ENCODE measurements at places on chromosomes 12 and 14.

GRCh38 chr12:1796515-1797010, 23.8 kb upstream of the LRTM2 start:
- no peak for DNase-seq

DNA sequence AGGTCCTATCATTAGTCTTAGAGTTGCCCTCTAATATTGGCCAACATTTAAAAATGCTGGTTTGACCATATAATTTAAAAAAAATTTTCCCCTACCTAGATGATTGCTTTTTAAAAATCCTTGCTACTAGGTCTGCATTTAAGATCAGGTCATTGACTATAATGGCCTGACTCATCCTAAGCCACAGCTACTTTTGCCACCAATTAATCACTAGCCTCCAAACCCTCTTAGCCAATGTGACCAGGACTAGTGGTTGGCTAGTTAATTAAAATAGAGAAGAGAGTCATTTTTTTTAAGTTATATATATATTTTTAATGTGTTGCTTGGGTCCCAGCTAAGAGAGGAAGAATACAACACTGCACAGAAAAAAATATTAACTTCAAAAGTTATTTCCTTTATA, 57.5 kb downstream of the SOS2 start:
- DNase-seq, result no peak

DNA sequence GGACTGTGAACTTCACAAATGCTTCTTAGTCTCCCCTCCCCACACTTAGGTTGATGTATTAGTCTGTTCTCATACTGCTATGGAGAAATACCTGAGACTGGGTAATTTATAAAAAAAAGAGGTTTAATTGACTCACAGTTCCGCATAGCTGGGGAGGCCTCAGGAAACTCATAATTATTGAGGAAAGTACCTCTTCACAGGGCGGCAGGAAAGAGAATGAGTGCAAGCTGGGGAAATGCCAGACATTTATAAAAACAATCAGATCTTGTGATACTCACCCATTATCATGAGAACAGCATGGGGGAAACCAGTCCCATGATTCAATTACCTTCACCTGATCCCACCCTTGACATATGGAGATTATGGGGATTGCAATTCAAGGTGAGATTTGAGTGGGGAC, 178.8 kb downstream of the SLC38A4 start:
- DNase-seq, result no peak

GRCh38 chr14:57976701-57977100, 110.8 kb upstream of the SLC35F4 start:
- DNase-seq, result no peak

DNA sequence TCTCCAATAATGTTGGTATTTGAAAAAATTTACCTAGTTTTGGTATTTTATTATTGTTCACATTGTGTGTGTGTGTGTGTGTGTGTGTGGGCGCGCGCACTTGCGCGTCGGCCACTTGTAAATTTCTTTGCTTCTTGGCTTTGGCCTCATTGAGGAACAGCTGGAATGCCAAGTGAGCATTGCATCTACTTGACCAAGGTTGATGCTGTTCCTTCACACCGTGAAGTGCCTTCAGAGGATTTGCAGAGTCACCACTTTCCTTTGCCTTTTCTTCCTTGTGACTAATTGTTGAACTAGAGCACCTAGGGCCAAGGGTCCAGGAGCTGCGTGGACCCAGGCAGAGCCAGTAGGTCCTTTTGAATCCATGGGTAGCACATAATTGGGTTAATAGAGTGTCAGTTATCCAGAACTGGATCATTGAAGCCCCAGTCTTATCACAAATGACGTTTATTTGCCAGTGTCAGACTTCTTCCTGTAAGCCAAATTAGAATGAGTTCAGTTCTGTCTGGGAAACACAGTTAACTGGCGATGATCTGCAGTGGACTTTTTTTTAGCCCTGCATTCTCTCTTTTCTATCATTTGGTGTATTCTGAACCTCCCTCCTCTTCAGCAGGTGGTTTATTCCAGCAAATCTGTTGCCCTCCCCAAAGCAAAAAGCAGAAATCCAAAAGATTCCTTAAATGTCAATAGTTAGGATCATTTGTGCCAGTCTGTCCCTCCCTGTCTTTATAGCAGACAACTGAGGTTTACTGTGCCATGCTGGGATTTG, 2.6 kb downstream of the PPP2R5C start:
- no peak for DNase-seq

GRCh38 chr12:101018540-101018939, 191.5 kb downstream of the SLC5A8 start:
- peak; percentile 97 for DNase-seq

DNA sequence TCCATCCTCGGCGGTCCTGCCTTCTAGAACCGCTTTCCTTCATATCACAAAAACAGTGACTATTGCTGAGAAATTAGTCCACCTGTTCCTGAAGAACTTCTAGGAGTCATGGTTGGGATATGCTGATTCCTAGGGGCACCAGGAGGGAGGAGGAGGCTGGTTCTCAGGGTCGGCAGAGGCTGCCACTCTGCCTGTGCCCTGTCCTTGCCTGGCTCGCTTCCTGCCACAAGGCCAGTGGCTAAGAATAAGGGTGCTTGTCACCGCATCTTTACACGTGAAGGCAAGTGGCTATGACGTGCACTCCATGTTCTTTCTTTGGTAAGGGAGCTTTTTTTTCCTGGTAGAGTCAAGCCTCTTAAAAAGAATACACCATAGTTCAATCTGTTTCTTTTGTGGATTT, 18.7 kb upstream of the DGLUCY start:
- no peak for DNase-seq

DNA sequence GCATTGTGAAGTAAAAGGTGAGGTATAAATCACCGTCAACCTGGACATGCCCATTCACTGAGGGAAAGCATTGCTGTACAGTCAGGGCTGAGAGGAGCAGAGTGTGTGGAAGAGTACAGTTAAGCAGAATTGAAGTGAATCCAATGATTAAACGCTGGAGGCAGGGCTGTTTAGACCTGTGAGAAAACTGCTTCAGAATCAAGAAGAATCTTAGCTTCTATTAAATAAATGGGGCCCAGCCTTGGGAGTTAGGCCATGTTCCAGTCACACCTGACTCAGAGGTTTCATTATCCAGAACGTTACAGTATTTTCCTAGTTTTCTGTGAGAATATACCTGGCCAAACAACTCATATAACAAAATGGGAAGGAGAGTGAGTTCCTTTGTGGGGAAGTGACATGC, 86.9 kb downstream of the ATP23 start:
- DNase-seq, result no peak

DNA sequence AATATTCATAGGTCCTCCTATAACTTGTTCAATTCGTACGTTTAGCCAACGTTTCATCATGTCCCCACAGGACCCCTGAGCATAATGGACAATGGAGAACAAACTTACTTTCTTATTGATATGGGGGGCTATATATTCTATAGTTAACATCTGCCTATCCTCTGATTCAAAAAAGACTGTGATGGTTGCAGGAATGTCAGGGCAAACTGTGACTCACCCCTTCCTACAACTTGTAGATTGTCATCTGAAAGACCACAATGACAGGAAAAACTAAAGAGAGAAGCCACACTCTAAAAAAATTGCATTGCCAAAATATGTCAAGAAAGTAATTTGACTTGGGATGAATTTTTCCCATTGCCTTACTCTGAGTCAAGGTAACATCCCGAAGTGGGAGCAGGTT, 50.8 kb downstream of the CATSPERB start:
- DNase-seq, result no peak

DNA sequence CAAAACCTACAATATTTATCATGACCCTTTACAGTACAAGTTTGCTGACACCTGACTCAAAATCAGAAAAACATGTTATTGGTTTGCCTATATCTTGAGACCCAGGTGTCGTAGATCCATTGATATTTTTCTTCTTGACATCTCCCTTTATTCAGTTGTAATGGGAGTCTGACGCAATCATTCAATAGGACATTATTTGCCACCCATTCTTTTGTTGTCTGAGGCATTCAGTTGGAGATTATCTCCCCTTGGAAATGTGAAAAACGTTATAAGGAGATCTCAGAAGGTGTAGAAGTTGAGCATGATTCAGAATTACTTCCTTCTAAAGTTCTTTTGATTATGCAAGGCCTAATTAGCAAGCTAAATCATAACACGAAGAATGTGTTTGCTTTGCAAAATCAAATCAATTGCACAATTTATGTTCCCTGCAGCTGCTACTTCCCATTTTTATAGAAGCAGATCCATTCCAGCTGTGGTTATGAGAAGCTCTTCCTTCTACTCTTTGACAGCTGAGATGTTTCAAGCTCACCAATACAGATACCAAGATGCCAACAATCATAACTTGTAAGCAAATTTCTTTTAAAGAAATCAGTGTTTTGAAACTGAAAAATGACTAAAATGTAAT, 228.2 kb upstream of the SYT1 start:
- DNase-seq, result no peak

DNA sequence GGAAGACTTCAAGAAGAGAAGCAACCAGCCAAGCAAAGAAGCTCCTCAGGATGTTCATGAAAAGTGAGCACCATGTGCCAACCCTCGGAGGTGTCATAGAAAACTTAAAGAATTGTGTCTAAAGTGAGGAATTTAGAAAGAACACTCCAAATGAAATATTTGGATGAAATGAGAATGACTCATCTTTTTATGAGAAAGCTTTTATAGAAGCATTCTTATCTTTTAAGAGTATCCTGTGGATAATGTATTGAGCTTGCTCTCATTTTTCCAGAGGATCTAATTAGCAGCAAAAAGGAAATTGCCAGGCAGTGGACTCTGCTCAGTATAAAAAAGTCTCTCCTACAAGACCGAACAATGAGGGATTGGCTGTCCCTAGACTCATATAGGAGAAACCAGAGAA, 454.9 kb downstream of the LRIG3 start:
- DNase-seq, result no peak

- DNase-seq, result no peak
Observed at GRCh38 chr12:229441-230191, 15.7 kb upstream of the SLC6A12 start.

- DNase-seq, result no peak
Observed at GRCh38 chr14:99916091-99916383, 122.8 kb downstream of the EML1 start.

DNA sequence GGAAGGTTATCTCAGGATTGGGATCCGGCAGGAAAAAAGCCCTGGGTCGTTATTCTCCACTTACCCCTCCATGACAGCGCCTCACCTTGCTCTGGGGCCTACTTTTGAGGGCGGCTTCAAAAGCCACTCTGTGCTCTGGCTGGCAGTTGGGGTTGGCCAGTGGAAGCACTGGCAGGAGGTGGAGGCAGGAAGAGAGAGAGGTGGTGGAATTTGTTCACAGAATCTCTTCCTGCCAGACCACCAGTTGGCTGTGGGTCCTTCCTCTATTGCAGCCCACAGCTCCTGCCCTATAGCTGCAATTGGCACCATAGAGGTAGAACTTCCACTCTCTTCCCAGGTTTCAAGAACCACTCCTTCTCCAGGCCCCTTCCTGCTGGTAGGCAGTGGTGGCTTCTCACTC, 32.7 kb upstream of the SDR39U1 start:
- no peak for DNase-seq

- no peak for DNase-seq
Observed at GRCh38 chr12:57722716-57723629, 15.6 kb downstream of the AGAP2 start.

- no peak for DNase-seq
Observed at GRCh38 chr12:132711080-132711843, 620 bp downstream of the PGAM5 start.

- no peak for DNase-seq
Observed at GRCh38 chr12:96375170-96375569, 25.1 kb downstream of the CDK17 start.

GRCh38 chr12:42483521-42483790, 106.1 kb downstream of the PRICKLE1 start:
- DNase-seq, result no peak

- no peak for DNase-seq
Observed at GRCh38 chr14:55138091-55138490, 9.0 kb downstream of the LGALS3 start.

- DNase-seq, result no peak
Observed at GRCh38 chr12:47822401-47822800, 2.7 kb upstream of the HDAC7 start.

- no peak for DNase-seq
Observed at GRCh38 chr14:95549656-95550585, 15.1 kb downstream of the GLRX5 start.

DNA sequence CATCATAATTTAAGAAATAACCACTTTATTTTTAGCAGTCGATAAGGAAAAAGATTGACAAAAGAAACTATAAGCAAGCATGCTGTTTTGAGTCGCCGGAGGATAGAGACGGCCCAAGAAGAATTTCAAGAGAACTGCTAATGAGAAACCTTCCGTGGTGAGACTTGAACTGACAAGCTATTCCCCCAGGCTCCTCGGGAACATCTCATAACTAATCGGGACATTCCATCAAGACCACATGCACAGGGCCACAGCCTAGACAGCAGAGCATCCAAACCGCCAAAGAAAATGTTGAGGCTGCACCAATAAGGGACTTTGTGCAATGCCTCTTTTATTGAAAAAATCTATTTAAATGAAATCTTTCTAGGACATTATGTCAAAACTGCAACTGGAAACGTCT, 51.0 kb downstream of the YEATS4 start:
- DNase-seq, result no peak

DNA sequence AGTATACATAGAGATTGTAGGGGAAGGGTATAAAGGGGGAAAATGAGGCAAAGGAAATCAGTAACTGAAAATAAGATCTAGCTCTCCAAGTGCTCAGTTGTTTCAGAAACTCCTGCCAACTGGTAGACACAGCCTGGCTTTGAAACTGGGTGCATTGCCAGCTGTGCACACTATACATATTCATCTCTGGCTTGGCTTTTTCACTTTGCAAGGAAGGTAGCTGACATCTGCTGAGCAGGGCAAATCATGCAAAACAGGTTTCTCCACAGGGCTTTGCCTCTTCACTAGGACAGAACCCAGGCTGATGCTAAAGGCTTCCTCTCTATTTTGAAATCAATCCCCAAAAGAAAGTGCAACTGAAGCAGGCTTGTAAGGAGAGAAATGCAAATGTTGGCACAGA, 101.5 kb downstream of the HELB start:
- no peak for DNase-seq

DNA sequence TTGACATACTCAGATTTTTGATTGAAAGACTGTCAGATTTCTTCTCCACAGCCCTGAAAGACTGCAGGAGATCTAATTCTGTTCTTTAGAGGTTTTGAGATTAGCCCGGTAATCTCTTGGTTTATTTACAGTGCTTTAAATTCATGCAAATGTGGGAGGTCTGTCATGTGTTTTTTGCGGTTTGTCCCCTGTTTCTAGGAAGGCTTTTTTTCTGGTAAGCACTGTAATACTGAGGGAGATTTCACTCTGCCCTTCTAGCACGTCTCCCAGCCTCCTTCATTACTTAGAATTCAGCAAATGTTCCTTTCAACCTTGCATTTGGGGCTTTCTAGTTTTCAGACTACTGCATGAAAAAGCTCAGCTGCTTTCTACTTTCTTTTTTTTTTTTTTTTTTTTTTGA, 31.1 kb downstream of the GPHN start:
- DNase-seq, result no peak

GRCh38 chr12:4168036-4168435, 105.5 kb upstream of the CCND2 start:
- DNase-seq, result no peak

Measured in non-pigmented ciliary epithelial cell (primary cell).